ENCODE measurements at places on chromosomes 6 and 20.

- no peak for DNase-seq
Measured at GRCh38 chr6:144637541-144637940, 352.4 kb downstream of the UTRN start.

GRCh38 chr6:89522778-89523177, 89.8 kb downstream of the ANKRD6 start:
- DNase-seq = no peak

DNA sequence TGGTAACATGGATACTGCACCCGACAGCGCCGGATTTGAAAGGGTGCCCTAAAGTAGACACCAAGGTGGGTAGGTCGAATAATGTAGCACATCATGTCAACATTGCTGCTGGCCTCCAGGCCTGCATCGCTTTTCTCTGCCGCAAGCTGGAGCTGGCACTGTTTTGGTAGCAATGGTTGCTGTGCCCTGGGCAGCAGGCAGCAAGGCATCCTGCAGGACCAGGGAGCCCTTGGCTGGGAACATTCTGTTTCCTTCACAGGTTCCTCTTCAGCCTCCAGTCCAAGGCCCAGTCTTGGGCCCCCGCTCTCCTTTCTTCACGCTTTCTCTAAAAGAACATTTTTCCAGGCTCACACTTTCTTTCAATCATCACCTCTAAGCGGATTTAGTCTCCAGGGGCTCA, 365.8 kb upstream of the JARID2 start:
- no peak for DNase-seq

GRCh38 chr6:46273911-46274310, 103.1 kb upstream of the ENPP5 start:
- no peak for DNase-seq

DNA sequence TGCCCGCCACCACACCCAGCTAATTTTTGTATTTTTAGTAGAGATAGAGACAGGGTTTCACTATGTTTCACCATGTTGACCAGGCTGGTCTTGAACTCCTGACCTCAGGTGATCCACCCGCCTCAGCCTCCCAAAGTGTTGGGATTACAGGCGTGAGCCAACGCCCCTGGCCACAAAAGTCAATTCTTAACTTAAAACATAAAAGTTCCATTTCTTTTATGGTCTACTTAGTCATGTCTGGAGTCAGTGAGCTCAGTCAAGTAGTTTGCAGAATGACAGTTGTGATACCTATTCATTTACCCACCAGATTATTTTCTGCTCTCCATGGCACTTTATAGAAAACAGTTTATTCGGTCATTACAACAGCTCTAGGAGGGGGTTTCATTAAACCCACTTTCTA, 103.1 kb upstream of the ESR1 start:
- peak; percentile 15 for DNase-seq

GRCh38 chr6:47241742-47242482, 67.8 kb downstream of the TNFRSF21 start:
- DNase-seq = no peak

- DNase-seq = no peak
Measured at GRCh38 chr6:121430514-121431460, 4.7 kb upstream of the GJA1 start.

DNA sequence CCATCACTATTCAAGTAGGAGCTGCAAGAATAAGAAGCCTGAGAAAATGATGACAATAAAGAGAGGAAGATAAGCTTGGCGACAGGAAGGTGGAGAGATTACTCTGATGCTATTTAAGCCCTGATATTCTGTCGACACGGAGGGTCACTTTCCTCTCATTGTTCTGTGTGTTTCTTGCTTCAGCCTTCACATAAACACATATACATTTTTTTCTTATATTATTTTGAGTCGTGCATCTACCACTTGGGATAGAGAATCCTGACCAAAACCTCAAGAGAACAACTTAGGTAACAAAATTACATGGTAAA, 10.5 kb downstream of the PTCHD4 start:
- no peak for DNase-seq

- no peak for DNase-seq
Measured at GRCh38 chr6:167226791-167227190, 64.3 kb upstream of the UNC93A start.

DNA sequence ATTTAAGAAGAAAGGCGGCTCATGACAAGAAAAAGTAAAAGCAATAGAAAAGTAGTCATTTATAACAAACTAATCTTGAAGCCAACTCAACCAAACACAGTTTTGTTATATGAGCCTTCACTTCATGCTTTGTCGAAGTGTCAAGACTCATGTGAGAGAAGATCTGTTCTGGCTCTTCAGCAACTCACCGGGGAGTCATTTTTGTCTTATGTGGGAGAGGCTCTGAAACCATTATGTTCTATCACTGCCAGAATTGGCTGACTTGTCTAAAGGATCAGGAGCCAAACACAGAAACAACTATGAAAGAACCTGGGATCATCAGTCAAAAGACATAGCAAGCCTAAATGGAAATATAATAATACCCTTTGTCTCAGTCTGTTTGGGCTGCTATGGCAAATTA, 105.2 kb downstream of the CDK19 start:
- no peak for DNase-seq

- DNase-seq = no peak
Measured at GRCh38 chr6:36110050-36110449, 20.3 kb upstream of the MAPK13 start.

GRCh38 chr20:45826381-45827019, 612 bp downstream of the TNNC2 start:
- no peak for DNase-seq

DNA sequence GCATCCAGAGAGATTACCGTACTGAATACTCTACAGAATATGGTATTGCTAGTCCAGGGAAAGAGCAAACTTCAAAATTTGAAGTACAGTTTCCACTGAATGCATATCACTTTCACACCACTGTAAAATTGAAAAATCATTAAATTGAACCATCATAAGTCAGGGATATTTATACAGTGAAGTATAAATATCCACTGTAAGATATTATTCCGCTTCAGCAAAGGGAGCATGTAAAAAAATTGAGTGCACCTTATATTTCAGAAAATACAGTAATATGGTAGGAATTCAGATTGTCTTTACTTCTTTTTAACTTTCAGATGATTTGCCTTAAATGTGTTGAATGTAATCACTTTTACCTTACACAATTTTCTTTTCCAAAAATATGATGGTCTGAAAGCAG, 60.9 kb upstream of the TXNDC5 start:
- DNase-seq = no peak

DNA sequence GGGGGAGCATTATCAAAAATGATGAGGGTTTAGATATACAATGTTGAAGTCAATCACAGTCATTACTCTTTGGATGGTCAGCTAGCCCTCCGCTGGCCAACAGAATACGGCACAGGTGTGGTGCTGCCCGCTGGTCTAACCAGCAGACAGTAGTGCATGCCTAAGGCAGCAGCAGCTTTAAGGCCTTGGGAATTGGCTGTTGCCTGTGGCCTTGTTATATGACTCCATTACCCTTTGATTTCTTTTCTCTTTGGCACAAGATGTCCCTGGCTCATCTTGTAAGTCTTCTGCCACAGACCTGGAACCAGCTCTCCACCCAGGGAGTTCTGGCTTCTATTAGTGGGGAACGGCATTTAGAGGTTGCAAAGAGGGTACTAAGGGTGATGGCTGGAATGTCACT, 110.2 kb downstream of the WDR27 start:
- no peak for DNase-seq

- DNase-seq = no peak
Measured at GRCh38 chr6:99802396-99803031, 191.5 kb downstream of the MCHR2 start.

DNA sequence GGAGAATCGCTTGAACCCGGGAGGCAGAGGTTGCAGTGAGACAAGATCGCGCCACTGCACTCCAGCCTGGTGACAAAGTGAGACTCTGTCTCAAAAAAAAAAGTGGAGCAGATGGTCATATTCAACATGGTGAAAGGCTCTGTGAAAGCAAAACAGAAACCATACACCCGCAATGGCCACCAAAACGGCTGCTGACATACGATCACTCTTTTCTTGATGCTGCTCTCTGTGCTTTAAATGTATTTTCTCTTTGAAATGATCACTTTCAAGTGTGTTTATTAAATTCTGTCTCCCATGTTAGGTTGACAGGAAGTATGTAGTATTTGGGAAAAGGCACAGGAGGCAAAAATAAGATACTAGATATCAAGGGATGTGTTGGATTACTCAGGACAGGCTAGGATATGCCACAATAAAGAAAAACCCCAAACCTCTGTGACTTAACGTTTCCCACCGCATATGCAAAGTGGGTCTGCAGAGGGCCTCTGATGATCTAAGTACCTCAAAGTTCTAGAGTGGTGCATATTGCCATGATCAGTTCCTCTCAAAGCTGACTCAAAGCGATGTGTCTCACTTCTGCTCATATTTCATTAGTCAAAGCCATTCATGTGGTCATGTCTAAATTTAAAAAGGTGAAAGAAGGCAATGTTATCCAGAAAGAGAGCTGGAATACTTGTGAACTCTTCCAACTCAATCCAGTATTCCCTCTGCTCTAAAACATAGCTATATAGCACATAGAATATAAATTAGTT, 155.1 kb upstream of the SOX4 start:
- peak; percentile 20 for DNase-seq

Data from stimulated activated CD8-positive, alpha-beta memory T cell treated with anti-CD3 and anti-CD28 coated beads, Interleukin-7, amount 100 ng/mL, for 48 hours (primary cell).